ENCODE measurements at places on chromosomes 6 and 20.

DNA sequence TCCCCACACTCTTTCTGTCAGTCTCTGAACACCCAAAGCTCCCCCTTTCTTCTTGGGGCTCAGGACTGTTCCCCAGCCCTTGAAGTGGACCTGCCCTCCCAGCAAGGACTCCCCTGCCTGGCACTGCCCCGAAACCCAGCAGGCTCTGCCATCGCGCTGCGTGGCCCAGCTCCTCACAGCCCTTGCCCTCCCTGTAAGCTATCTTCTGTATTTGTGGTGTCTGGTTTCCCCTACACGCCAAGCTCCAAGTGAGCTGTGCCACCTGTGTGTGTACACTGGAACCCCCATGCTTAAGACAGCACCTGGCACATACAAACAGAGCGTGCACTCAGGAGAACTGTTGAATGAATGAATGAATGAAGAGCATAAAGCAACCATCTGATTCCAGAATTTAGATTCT is 57.7 kb downstream of the TMEM242 start:
- no peak for DNase-seq

- no peak for DNase-seq
Measured at GRCh38 chr6:148625609-148626008, 121.2 kb upstream of the UST start.

GRCh38 chr20:43915211-43916072 is 790 bp downstream of the TOX2 start:
- no peak for DNase-seq

- DNase-seq, result no peak
Measured at GRCh38 chr6:157443066-157443800, 62.2 kb downstream of the ZDHHC14 start.

DNA sequence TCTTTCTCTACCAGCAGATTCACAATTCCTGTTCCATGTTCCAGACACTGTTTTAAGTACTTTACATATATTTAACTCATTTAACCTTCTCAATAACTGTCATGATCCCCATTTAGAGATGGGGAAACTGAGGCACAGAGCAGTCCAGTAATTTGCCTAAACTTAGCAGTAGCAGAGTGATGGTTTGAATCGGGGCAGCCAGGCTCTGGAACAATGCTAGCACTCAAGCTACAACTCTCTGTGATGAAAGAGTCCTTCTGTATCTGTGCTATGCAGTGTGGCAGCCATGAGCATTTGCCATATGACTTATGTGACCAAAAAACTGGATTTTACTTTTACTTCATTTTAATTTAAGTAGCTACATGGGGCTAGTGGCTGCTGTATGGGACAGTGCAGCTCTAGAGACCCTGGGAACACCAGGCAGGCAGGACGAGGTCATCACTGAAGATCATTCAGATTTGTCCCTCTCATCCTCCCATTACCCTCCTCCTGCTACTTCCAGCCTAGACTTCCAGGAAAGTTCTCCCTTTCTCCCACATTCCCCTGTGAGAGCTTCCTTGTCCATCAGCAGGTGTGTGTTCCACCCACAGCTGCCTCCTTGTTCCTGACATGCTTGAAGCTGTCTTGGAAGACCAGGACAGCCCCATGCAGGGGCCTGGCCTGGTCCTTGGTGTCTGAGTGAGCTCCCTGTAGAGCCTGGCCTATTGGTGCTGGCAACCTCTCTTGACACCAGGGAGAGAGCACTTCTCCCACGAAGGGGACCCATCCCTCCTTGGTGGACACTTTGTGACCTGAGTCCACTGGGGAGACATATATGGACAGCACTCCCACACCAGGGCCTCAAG is 157.0 kb downstream of the MRPL14 start:
- DNase-seq, result no peak

DNA sequence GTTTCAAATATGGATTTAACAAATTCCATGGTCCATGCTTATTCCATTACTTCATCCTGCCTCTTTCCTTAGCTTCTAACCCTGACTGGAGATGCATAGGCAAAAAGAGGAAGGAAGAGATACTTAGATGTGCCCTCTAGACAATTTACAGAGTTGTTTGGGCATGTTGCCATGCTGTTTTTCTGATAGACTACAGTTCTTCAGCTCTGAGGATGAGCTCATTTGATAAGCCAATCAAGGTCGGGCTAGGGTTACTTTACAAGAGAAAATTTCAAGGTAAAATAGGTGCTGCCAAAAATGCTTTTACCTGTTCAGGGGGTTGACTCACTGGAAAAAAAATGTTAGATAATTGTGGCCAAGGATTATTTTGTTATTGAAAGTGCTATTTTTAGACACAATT is 5.9 kb downstream of the HCRTR2 start:
- DNase-seq, result no peak

- DNase-seq, result no peak
Measured at GRCh38 chr20:59848182-59848581, 85.3 kb downstream of the SYCP2 start.

DNA sequence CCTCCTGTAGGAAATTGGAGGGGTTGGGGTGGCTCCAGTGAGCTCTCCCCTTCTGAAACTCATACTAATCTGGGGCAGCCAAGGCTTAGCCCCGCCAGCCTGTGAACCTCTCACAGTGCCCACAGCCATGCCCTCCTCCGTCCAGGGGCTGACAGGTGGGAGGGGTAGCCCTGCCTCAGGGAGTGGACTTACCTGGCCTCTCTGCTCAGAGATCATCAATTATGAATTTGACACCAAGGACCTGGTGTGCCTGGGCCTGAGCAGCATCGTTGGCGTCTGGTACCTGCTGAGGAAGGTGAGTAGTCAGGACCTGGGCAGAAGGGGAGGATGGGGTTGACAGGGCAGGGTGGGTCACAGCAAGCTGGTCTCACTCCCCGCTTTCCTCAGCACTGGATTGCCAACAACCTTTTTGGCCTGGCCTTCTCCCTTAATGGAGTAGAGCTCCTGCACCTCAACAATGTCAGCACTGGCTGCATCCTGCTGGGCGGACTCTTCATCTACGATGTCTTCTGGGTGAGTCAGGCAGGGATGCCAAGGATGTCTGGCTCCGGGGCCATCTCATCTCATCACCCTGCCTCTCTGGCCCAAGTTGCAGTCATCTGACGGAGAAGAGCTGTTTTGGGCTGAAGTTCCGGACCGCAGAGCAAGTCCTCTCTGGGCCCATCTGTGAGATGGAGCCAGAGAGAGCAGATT is 34.7 kb downstream of the HM13 start:
- no peak for DNase-seq

GRCh38 chr6:44219053-44219814 is 2.5 kb downstream of the MYMX start:
- DNase-seq, result no peak

DNA sequence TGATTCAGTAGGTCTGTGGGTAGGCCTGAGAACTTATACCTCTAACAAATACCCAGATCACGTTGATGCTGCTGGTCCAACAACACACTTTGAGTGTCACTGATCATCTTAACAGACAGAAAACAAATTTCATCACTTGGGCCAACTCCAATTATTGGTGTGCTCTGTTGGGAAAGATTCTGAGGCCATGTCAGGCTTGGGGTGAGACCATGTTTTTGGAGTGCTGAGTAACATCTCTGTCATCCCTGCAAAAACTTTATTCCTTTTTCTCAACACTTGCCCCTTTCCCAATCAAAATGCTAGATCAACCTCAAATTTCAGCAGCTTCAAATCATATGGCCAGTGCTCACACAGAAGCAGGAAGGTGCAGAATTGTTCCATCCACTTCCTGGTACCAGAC is 108.8 kb upstream of the TENT5A start:
- DNase-seq, result no peak

Measured in stimulated activated CD4-positive, alpha-beta T cell treated with anti-CD3 and anti-CD28 coated beads, Interleukin-1b, Interleukin-23, amount 100 ng/mL, for 24 hours (primary cell).